Activated T-cell treated with anti-CD3 and anti-CD28 coated beads, Interleukin-2, amount 50 U/mL, for 4 hours (primary cell): ENCODE measurements at places on chromosomes 5 and 9. TPM values are rescaled to one million over a fixed set of nuclear protein-coding genes. Genes with fewer than 3 reads are reported as not detected.

CARD19 gene
- 33.8 TPM for total RNA-seq

ADAMTS19 gene
- not detected for total RNA-seq

DNA sequence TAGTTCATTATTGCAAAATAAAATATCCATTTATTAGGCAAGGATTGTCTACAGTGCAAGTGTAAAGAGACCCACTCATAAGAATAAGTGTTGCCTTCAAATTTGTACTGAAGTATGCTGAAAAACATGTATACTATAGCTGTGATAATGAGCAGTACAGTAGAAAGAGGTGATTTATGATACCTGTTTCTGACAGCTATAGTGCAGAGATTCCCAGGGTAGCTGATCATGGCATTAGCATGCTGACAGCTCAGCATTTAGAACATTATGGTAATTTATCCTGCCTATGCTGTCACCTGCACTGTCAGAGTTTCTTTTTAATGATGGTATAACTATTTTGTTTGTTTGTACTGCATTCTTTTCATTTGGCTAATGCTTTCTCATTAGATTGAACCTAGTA lies 177.6 kb upstream of the TLX3 start:
- no peak for DNase-seq

- no peak for DNase-seq
Observed at GRCh38 chr5:167902298-167902697, 389.1 kb upstream of the WWC1 start.
